Kidney (tissue), 22 donors: ENCODE measurements at places on chromosomes 3 and 15. TPM values are rescaled to one million over a fixed set of nuclear protein-coding genes. Genes with fewer than 3 reads are reported as not detected.
A peak's percentile ranks its signal among the peaks of the same experiment; 100 is the strongest.

The FBXO40 gene
- not detected for total RNA-seq

The ZNF197 gene
- 19.3 TPM for total RNA-seq

GRCh38 chr3:122294359-122294758 is 30.7 kb upstream of the CSTA start:
- no peak for DNase-seq
- peak overlapping the region; percentile 32 for H3K27ac ChIP-seq
- H3K36me3 ChIP-seq: no peaks in the 10 kb centered on the region

- H3K4me1 ChIP-seq: no peaks in the 10 kb centered on the region
- H3K4me3 ChIP-seq: no peak overlapping the region
- no peaks in the 10 kb centered on the region for H3K36me3 ChIP-seq
These were observed 426.2 kb upstream of the PPP2R3A start for GRCh38 chr3:135539351-135539750.

DNA sequence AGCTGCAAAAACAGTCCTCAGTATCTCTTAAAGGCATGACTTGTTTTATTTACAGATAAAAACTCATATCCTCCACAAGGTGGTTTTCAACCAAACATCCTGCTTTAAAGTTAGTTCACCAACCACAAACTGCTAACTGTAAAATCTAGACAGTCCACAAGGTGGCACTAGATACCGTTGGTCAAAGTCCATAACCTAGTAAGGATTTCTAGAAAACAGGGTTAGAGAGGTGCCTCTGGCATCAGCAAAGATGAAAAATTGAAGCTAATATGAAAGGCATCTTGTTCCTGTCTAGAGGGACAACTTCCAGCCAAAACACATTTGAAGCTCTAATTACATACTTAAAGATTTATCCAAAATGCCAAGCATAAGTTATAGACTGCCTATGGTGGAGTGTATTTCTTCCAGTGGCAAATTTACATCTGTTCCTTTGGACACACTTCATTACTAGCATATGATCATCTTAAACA is 56.0 kb downstream of the ZMAT3 start:
- no peaks in the 10 kb centered on the region for H3K27me3 ChIP-seq
- H3K36me3 ChIP-seq: no peaks in the 10 kb centered on the region
- no peak overlapping the region for H3K27ac ChIP-seq
- no peak overlapping the region for H3K4me3 ChIP-seq
- H3K4me1 ChIP-seq: no peaks in the 10 kb centered on the region

The CELF6 gene
- total RNA-seq: 3.5 TPM

The IGF2BP2 gene
- 26.9 TPM for total RNA-seq

The DYNC1LI1 gene
- 28.2 TPM for total RNA-seq

GRCh38 chr3:154224366-154224765 is 99.9 kb downstream of the DHX36 start:
- no peaks in the 10 kb centered on the region for H3K36me3 ChIP-seq
- DNase-seq: no peak
- no peaks in the 10 kb centered on the region for H3K4me1 ChIP-seq
- H3K4me3 ChIP-seq: no peak overlapping the region

DNA sequence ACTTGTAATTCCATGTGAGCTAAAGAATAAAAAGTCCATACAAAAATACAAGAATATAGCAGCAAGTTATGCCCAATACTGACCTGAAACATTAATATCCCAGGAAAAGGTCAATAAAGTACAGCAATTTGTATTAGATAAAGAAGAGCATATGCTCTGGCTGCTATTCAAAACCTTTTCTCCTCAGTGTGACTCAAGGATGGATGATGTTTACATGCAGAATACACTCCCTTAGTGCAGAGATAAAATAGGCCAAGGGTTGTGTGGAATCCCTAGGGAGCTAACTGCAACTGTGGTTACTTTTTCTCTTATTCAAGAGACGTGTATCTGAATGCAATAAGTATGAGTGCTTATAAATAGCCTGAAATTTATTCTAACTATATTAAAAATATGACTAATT is 78.7 kb downstream of the SLC9A9 start:
- no peak overlapping the region for H3K27ac ChIP-seq
- no peaks in the 10 kb centered on the region for H3K36me3 ChIP-seq
- no peak overlapping the region for H3K4me3 ChIP-seq
- H3K4me1 ChIP-seq: no peaks in the 10 kb centered on the region

The CORO2B gene
- total RNA-seq: 7.9 TPM

The PIF1 gene
- total RNA-seq: 2.0 TPM

DNA sequence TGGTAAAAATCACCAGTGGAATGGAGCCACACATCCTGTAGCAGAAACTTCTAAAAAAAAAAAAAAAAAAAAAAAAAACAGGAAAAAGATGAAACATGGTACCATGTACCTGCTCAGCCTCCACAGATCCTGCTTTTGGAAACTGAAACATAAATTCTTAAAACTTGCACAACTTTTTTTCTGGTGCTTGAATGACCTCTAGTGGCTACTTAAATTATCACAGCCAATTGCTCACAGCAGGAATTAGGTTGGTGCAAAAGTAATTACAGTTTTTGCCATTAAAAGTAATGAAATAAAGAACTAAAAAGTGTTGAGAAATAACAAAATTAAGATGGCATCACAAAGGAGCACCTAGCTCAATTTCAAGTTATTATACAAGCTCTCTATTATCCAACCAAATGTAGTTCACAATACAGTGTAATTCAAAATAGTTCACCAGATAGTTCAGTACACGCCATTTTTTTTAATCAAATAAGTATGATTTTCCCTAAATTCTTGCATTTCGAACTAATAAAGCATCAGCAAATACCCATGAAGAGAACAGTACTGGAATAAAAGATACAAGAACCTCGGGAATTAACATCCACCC is 80.6 kb downstream of the ULK4 start:
- H3K27ac ChIP-seq: no peak overlapping the region
- DNase-seq: no peak

The COL6A5 gene
- total RNA-seq: 0.41 TPM

- no peak overlapping the region for H3K27ac ChIP-seq
- peaks cover 25% of the 10 kb centered on the region for H3K36me3 ChIP-seq
- DNase-seq: no peak
- H3K27me3 ChIP-seq: no peaks in the 10 kb centered on the region
- no peaks in the 10 kb centered on the region for H3K4me1 ChIP-seq
These were observed 12.8 kb downstream of the LXN start for GRCh38 chr3:158659454-158660237.

The TMEM212 gene
- not detected for total RNA-seq

DNA sequence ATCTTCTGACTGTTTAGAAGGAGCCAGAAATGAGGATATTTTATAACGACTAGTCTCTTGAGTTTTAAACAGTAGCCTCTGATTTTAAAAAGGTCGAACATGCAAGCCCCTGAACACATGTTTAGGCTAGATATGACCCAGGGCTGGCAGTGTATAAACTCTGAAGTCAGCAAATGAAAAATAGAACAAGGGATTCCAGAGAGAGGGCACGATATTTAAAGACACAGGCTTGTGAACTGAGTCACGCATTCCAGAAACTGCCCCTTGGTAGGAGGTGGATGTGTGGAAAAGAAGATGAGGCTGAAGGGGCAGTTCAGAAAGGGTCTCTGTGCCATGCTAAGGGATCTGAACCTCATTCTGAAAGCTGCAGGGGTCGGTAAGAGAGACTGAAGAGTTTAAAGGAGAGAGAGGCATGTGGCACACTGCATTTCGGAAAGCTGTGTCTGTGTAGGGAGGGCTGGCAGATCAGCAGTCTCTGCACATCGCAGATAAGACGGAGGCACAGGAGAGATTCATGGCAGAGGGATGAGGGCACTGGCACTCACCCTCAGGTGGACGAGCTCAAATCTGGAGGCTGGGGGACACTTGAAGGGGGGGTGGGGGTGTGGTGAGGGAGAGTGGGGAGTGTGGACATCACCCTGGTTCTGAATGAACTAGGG is 22.1 kb downstream of the ST8SIA2 start:
- DNase-seq: no peak
- no peak overlapping the region for H3K4me3 ChIP-seq
- H3K4me1 ChIP-seq: no peaks in the 10 kb centered on the region

The CHAC1 gene
- 4.7 TPM for total RNA-seq

GRCh38 chr3:18758047-18758704 is 333.0 kb upstream of the SATB1 start:
- H3K27ac ChIP-seq: no peak overlapping the region
- H3K27me3 ChIP-seq: no peaks in the 10 kb centered on the region
- no peaks in the 10 kb centered on the region for H3K4me1 ChIP-seq
- no peaks in the 10 kb centered on the region for H3K36me3 ChIP-seq
- DNase-seq: no peak

DNA sequence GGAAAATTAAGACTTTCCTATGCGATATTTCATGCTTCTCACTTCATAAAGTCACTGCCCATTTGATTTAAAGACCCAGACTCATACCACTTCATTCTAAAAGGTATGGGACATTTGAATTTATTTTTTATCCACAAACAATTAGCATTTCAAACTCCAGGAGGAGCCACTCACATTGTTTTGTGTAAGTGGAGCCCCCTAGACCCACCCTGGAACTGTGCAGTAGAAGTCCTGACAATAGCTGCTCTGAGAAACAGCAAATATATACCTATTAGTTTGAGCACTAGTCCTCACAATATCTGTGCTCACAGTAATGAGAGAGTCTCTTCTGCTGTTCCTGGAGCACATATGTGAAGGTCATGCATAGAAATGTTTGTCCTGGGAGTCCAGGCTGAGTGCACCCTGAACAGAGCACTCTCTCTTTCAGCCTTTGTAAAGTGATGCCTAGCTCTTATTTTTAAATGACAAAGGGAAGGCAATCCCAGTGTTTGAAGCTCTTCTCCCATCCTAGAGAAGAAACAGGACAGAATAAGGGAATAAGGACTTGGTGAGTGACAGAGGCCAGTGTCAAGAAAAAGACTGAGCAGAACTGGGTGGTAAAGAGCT is 127.5 kb upstream of the STRIT1 start:
- H3K27me3 ChIP-seq: no peaks in the 10 kb centered on the region
- no peaks in the 10 kb centered on the region for H3K4me1 ChIP-seq
- peak; percentile 35 for DNase-seq
- no peak overlapping the region for H3K27ac ChIP-seq
- H3K36me3 ChIP-seq: no peaks in the 10 kb centered on the region

The ERC2 gene
- total RNA-seq: 3.8 TPM

- H3K27ac ChIP-seq: no peak overlapping the region
- peak overlapping the region; percentile 32 for H3K4me3 ChIP-seq
These were observed 781 bp upstream of the CYP1A1 start for GRCh38 chr15:74725845-74726773.

- no peaks in the 10 kb centered on the region for H3K36me3 ChIP-seq
- H3K4me3 ChIP-seq: no peak overlapping the region
- H3K27me3 ChIP-seq: no peaks in the 10 kb centered on the region
- no peak for DNase-seq
- H3K4me1 ChIP-seq: no peaks in the 10 kb centered on the region
These were observed 38.8 kb downstream of the SAXO2 start for GRCh38 chr15:82301296-82302016.

DNA sequence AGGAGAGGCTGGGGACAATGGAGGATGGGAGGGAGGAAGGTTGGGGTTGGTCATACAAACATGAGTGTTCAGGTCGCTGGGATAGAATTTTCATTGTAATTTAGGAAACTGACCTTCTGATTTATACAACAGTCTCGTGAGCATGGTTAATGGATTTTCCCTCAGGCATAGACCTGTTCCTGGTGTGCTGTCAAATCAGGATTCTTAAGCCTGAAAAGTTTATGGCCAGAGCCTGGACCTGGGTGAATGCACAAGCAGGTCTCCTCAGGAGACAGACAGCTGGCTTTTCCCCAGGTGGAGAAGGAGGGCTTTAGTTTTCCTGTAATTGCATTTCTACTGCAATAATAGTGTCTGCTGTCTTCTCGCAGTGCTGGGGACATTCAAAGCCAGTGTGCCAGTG is 338.0 kb downstream of the SHQ1 start:
- H3K27ac ChIP-seq: no peak overlapping the region
- H3K36me3 ChIP-seq: no peaks in the 10 kb centered on the region
- peaks cover 3% of the 10 kb centered on the region for H3K4me1 ChIP-seq
- no peaks in the 10 kb centered on the region for H3K27me3 ChIP-seq
- DNase-seq: no peak

DNA sequence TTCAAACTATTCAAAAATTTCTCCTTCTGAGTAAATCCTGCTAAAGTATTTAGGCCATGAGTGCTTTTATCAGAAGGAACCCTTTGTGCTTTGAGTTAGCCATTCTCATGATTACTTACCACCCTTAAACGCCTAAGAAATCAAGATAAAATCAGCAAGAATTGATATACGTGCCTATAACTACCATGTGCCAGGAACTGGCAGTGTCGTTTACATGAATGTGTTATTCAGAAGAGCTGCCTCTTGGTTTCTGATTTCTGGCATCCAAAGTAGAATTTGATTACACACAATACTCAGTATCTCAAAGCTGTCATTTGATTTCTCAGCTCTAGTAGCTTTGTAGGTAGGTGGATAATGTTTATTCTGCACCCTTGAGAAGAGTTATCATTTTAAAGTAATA is 351.3 kb upstream of the CCDC54 start:
- no peaks in the 10 kb centered on the region for H3K36me3 ChIP-seq

- no peak overlapping the region for H3K4me3 ChIP-seq
- peaks cover 5% of the 10 kb centered on the region for H3K4me1 ChIP-seq
- H3K36me3 ChIP-seq: no peaks in the 10 kb centered on the region
- peak overlapping the region; percentile 25 for H3K27ac ChIP-seq
- H3K27me3 ChIP-seq: no peaks in the 10 kb centered on the region
These were observed 399.1 kb upstream of the TBL1XR1 start for GRCh38 chr3:177596248-177596815.

The ARHGEF26 gene
- 4.8 TPM for total RNA-seq

The ABHD17C gene
- total RNA-seq: 18.8 TPM

The SLC24A5 gene
- not detected for total RNA-seq

- H3K4me3 ChIP-seq: no peak overlapping the region
- DNase-seq: no peak
- no peaks in the 10 kb centered on the region for H3K4me1 ChIP-seq
- no peak overlapping the region for H3K27ac ChIP-seq
- H3K36me3 ChIP-seq: no peaks in the 10 kb centered on the region
- no peaks in the 10 kb centered on the region for H3K27me3 ChIP-seq
These were observed 112.1 kb upstream of the MRPS22 start for GRCh38 chr3:139231555-139232281.

DNA sequence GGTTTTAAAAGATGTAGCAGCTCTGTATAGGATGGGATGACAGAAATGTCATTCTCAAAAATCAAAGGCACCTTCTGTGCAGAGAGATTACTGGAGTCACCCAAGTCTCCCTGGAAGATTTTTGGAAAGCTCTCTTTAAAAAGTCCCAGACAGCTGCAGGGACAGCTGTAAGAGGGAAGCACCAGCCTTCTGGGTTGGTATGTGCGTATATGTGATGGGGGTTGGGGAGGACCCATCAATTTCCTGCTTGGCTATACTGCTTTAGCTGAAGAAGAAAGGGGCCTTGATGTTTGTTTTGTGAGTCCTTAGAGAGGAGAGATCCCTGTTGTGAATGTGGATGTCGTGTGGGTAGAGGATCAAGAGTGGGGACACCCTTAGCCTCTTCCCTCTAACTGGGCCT is 5.4 kb upstream of the SEC11A start:
- no peak for DNase-seq
- H3K4me3 ChIP-seq: no peak overlapping the region
- H3K27me3 ChIP-seq: no peaks in the 10 kb centered on the region
- H3K27ac ChIP-seq: no peak overlapping the region

- H3K27ac ChIP-seq: no peak overlapping the region
- no peak for DNase-seq
- H3K36me3 ChIP-seq: no peaks in the 10 kb centered on the region
- H3K4me3 ChIP-seq: no peak overlapping the region
These were observed 74.5 kb downstream of the LSM3 start for GRCh38 chr3:14253022-14253706.

The DNAH12 gene
- total RNA-seq: 0.38 TPM
